CD4-positive, CD25-positive, alpha-beta regulatory T cell (primary cell): ENCODE measurements at places on chromosomes 4 and X. TPM values are rescaled to one million over a fixed set of nuclear protein-coding genes. Genes with fewer than 3 reads are reported as not detected.

DNA sequence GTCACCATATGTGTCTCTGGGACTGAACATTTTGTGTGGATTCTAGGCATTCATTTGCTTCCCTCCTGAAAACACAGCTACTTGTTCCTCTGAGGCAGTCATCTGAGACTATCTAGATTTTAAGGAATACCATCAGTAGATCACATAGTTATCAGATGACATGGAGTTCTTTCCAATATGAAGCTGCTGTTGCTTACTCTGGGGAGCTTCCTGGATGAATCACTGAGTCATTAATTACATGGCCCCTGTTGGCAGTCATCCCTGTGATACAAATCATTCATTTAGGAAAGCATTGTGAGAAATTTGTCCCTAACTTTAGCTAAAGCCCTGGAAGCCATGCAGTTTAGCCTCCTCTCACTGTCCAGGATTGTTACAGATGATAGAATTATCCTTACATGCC, 98.2 kb upstream of the ARSJ start:
- H3K27ac ChIP-seq: no peak overlapping the region
- no peaks in the 10 kb centered on the region for H3K36me3 ChIP-seq
- H3K4me1 ChIP-seq: no peaks in the 10 kb centered on the region

DNA sequence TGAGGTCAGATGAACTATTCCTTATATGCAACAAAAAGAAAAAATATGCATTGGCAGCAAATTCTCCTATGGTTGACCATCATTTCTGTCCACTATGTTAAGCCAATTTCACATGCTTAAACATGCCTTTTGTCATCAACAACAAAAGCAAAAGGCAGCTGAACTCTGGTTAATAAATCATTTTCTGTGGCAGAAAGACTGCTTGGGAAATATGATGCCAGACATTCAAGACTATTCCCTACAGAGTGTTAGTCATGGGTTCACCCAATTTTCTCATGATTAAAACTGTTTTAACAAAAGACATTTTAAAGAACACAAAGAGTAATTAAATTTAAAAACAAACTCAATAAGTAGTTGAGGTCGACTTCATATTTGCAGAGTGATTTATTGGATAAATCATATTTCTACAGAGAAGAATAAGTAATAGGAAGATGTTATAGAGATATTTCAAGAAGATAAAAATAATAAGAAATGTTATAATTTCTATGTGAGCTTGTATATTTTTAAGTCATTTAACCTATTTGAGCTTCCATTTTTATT, 890.6 kb downstream of the STPG2 start:
- no peaks in the 10 kb centered on the region for H3K27me3 ChIP-seq
- no peaks in the 10 kb centered on the region for H3K4me1 ChIP-seq
- no peak overlapping the region for H3K27ac ChIP-seq
- H3K4me3 ChIP-seq: no peak overlapping the region
- no peak for DNase-seq
- H3K36me3 ChIP-seq: no peaks in the 10 kb centered on the region

GRCh38 chrX:107880054-107880610, 54.5 kb downstream of the MID2 start:
- H3K36me3 ChIP-seq: no peaks in the 10 kb centered on the region
- H3K27ac ChIP-seq: no peak overlapping the region
- no peaks in the 10 kb centered on the region for H3K27me3 ChIP-seq
- H3K4me3 ChIP-seq: no peak overlapping the region
- no peaks in the 10 kb centered on the region for H3K4me1 ChIP-seq
- DNase-seq: no peak

DNA sequence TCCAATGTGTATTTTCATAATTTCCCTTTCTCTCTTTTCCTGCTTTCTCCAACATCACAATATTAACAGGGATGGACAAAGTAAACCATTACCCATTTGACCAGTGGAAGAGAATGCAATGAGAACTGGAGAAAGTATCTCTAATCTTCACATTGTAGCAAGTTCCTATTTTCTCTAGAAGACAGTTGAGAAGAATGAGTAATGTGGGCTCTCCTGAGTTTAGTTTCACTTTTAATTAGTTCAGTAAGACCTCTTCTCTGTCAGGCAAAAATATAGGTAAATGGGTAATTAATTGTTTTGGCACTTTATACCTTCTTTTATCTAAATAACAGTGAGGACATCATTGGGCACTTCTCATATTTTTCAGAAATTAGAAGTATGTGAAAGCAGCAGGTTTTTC, 602.0 kb downstream of the GLUD2 start:
- no peak overlapping the region for H3K27ac ChIP-seq
- no peaks in the 10 kb centered on the region for H3K36me3 ChIP-seq
- H3K4me1 ChIP-seq: no peaks in the 10 kb centered on the region
- no peak for DNase-seq
- no peaks in the 10 kb centered on the region for H3K27me3 ChIP-seq
- H3K4me3 ChIP-seq: no peak overlapping the region

DNA sequence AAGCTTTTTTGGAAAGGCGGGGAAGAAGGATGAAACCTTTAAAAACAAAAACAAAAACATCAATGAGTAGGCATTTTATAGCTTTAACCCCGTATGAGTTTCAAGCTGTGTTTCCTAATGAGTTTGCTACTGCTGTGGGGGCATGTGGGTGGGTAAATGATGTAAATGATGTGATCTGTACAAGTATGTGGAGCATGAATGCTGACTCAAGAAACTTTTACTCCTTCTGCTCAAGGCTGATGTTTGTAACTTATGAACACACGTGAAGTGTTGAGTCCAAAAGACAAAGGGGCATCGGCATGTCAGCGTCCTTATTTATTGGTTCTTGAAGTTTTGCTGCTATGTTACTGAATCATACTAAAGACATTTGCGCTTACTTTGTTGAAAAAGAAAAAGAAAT, 76.9 kb downstream of the CLCN4 start:
- H3K27ac ChIP-seq: no peak overlapping the region
- no peak for DNase-seq
- H3K36me3 ChIP-seq: no peaks in the 10 kb centered on the region
- no peaks in the 10 kb centered on the region for H3K27me3 ChIP-seq
- no peaks in the 10 kb centered on the region for H3K4me1 ChIP-seq
- H3K4me3 ChIP-seq: no peak overlapping the region

- DNase-seq: no peak
- no peak overlapping the region for H3K4me3 ChIP-seq
- no peak overlapping the region for H3K27ac ChIP-seq
- H3K36me3 ChIP-seq: no peaks in the 10 kb centered on the region
These were observed 256.9 kb upstream of the TEX13A start for GRCh38 chrX:105477351-105477750.

DNA sequence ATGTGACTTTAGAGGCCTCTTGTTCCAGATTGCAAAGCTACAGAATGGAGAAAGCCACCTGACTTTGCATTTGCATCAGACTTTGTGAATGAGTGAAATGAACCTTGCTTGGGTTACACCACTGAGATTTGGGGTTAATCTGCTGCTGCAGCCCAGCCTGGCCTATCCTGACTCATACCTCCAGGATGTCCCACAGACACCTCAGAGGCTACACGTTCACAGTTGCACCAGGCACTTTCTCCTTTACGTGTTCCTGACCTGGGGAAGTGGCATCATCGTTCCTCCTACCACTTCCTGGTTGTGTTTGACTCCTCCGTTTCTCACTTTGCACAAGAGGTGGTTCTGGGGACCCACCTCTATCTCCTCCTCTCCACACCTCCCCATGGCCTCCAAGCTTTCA, 9.2 kb upstream of the SORCS2 start:
- H3K36me3 ChIP-seq: no peaks in the 10 kb centered on the region
- DNase-seq: no peak
- H3K27ac ChIP-seq: no peak overlapping the region
- no peak overlapping the region for H3K4me3 ChIP-seq

GRCh38 chrX:51759055-51759839, 16.0 kb downstream of the GSPT2 start:
- H3K4me3 ChIP-seq: no peak overlapping the region
- DNase-seq: no peak
- H3K4me1 ChIP-seq: no peaks in the 10 kb centered on the region
- no peak overlapping the region for H3K27ac ChIP-seq
- peaks cover 7% of the 10 kb centered on the region for H3K27me3 ChIP-seq
- H3K36me3 ChIP-seq: no peaks in the 10 kb centered on the region

GRCh38 chr4:15756361-15756861, 21.7 kb upstream of the CD38 start:
- peak overlapping the region; percentile 62 for H3K27ac ChIP-seq
- no peaks in the 10 kb centered on the region for H3K36me3 ChIP-seq
- peak overlapping the region; percentile 74 for H3K4me3 ChIP-seq
- DNase-seq: peak; percentile 93
- no peaks in the 10 kb centered on the region for H3K27me3 ChIP-seq

DNA sequence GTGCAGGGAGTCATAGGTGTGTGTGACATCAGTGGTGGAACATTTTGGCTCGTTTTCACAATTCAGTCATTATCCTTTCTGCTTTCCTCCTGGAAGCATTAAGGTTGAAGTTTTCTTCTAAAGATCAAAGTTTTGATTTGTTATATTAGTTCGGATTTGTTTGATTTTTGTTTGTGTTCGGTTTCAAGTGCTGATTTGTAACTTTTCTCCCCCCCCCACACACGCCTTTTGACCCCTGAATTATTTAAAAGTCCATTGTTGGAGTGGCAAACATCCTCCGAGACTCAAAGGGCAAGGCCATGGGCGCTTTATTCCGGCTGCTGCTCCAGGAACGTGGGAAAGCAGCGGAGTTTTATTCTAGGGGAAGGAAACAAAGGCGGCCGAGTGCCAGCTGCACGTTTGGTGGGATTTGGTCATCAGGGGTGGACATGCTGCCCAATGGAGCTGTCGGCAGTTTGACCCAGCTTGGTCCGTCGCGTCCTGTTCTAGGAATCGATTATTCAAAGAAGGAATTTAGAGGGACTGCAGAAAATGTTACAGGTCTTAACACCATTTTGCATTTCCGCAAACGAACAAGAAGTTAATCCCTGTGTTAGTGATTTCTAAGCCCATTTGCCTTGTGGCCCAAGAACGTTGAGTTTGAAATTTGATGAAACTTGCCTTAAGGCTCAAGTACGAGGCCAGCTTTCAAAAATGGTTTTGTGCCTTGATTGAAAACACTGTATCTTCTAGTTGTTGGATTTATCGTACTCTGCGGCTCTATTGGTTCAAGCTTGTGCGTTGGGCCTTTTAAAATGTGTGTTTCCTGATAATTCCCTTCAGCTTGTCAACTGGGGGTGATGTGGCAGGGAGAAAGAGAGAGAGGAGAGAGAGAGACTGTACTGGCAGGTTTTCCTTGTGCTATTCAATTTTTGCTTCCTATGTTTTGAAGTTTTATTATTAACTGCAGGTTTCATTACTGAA, 565 bp upstream of the ZNF41 start:
- peaks cover 14% of the 10 kb centered on the region for H3K4me1 ChIP-seq
- no peaks in the 10 kb centered on the region for H3K27me3 ChIP-seq
- no peak for DNase-seq
- peak overlapping the region; percentile 83 for H3K4me3 ChIP-seq
- peak overlapping the region; percentile 87 for H3K27ac ChIP-seq

- peak overlapping the region; percentile 56 for H3K4me3 ChIP-seq
- no peak for DNase-seq
- peak overlapping the region; percentile 56 for H3K27ac ChIP-seq
- H3K36me3 ChIP-seq: no peaks in the 10 kb centered on the region
These were observed 100.4 kb downstream of the ITM2A start for GRCh38 chrX:79266702-79267101.

DNA sequence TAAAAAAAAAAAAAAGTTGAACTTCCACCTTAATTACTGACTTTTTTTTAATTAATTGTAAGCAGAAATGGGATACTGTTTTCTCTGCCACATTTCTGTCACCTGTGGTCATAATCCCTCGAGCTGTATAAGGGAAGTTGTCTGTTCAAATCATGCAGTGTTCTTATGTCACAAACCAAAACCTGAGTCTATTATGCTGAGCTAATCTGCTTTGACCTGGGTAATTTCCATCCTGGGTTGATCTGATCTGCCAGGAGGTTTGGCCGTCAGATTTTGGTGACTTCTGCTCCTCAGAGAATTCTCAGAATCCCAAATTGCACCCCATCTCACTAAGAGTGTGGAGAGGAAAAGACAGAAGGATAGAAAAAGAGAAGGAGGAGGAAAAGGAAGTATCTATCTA, 683.1 kb downstream of the KCTD8 start:
- H3K27me3 ChIP-seq: no peaks in the 10 kb centered on the region
- no peak overlapping the region for H3K27ac ChIP-seq
- H3K4me3 ChIP-seq: no peak overlapping the region
- no peaks in the 10 kb centered on the region for H3K4me1 ChIP-seq
- no peak for DNase-seq
- H3K36me3 ChIP-seq: no peaks in the 10 kb centered on the region

DNA sequence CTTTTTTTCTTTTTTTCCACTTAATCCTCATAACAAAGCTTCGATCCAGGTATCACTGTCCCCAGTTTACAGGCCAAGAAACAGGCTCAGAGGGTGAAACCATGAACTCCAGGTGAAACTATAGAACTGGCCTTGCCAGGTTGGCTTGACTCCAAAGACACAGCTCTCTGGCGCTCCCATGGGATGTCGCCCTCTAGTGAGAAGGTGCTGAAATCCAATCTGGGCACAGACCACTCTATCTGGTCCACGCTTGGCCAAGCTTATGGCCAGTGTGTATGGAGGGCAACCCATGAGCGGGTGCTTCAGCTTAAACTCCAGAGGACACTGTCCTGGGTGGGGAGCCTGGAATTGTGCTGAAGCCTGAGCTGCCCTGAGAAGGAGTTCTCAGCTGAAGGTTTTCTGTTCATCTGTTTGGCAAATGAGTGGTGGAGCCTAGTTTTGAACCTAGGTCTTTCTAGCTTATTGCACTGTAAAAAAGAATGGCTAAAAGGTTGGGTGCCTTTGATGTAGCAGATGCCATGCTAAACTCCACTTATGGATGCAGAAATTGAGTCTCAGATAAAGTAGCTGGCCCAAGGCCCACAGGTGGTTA, 70.5 kb downstream of the SEL1L3 start:
- peaks cover 66% of the 10 kb centered on the region for H3K36me3 ChIP-seq
- H3K27me3 ChIP-seq: no peaks in the 10 kb centered on the region
- no peak for DNase-seq
- no peak overlapping the region for H3K4me3 ChIP-seq
- no peaks in the 10 kb centered on the region for H3K4me1 ChIP-seq

DNA sequence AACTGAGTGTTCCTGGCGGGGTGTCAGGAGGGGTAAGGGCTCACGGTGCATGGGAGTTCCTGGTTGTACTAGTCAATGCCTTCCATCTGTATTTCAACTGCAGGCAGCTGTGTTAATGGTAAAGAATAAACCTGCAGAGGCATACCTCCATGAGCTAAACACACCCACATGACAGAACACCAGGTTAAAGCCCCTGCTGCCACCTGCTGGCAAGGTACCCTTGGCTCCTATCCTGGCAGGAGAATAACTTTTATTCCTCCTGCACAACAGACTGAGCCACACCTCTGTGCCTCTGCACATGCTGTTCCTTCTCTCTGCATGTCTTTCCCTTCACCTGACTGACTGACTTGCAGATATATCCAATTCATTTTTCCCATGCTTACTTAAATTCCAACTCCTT, 11.1 kb downstream of the ITIH6 start:
- H3K27me3 ChIP-seq: no peaks in the 10 kb centered on the region
- H3K27ac ChIP-seq: no peak overlapping the region
- H3K36me3 ChIP-seq: no peaks in the 10 kb centered on the region
- peak; percentile 32 for DNase-seq

GRCh38 chr4:68110441-68110840, 19.2 kb downstream of the TMPRSS11F start:
- no peaks in the 10 kb centered on the region for H3K27me3 ChIP-seq
- H3K4me3 ChIP-seq: no peak overlapping the region

- no peak for DNase-seq
- H3K27ac ChIP-seq: no peak overlapping the region
- H3K27me3 ChIP-seq: no peaks in the 10 kb centered on the region
- H3K4me3 ChIP-seq: peak overlapping the region; percentile 99
- peaks cover 50% of the 10 kb centered on the region for H3K4me1 ChIP-seq
- H3K36me3 ChIP-seq: peaks cover 4% of the 10 kb centered on the region
These were observed 3.2 kb downstream of the CAMK2D start for GRCh38 chr4:113758372-113758771.

SSX4B gene
- polyA plus RNA-seq: not detected

SMARCA5 gene
- polyA plus RNA-seq: 23.2 TPM

HPGD gene
- 126 TPM for polyA plus RNA-seq

ARR3 gene
- not detected for polyA plus RNA-seq
